Colonic mucosa (tissue), 4 donors: ENCODE measurements at places on chromosomes 2 and 18.

- no peak for DNase-seq
- no peak overlapping the region for H3K4me3 ChIP-seq
- H3K27me3 ChIP-seq: no peaks in the 10 kb centered on the region
- peaks cover 14% of the 10 kb centered on the region for H3K4me1 ChIP-seq
- no peak overlapping the region for H3K27ac ChIP-seq
Observed at GRCh38 chr2:231058761-231059550, 2.3 kb downstream of the PSMD1 start.

GRCh38 chr2:152468899-152469692 lies 134.1 kb downstream of the FMNL2 start:
- peak overlapping the region; percentile 82 for H3K27ac ChIP-seq
- DNase-seq: peak; percentile 46
- H3K4me1 ChIP-seq: peaks cover 4% of the 10 kb centered on the region
- H3K4me3 ChIP-seq: no peak overlapping the region
- H3K27me3 ChIP-seq: no peaks in the 10 kb centered on the region

DNA sequence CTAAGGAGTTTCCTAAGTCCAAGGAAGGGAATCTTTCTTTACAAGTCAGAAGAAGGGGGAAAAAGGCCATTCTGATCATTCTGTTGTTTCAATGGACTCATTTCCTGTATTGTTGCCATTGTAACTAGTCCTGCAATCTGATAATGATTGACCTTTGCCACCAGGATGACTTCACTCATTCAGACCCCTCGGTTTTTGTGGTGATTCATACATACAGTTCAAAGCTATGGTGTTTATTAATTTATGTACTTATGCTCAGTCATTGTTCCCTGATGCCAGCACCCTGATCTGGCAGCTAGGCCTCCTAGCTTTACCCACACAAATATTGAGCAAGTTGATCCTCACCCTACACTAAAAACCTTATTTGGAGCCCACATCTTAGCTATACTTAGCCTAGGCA lies 57.6 kb upstream of the ZNF519 start:
- H3K27me3 ChIP-seq: no peaks in the 10 kb centered on the region
- H3K36me3 ChIP-seq: no peaks in the 10 kb centered on the region
- H3K4me1 ChIP-seq: no peaks in the 10 kb centered on the region
- H3K4me3 ChIP-seq: no peak overlapping the region

DNA sequence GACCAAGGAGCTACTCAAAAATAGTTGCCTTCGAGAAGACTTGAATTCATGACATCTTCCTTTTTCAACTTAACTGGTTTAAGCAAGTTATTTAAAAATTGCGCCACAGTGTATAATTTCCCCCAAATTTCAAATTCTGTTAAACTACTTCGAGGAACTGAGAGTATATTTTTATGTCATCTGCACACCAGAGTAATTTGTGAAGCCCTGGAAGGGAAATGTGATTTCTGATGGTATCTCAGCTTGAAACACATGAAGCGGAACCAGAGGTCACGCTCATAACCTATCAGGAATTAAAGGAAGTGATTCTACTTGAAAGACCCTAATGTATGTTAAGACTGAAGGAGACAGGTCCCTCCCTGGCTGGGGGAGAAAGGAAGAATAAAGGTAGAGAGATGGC lies 33.9 kb upstream of the DARS1 start:
- H3K4me3 ChIP-seq: no peak overlapping the region
- no peak overlapping the region for H3K27ac ChIP-seq
- peaks cover 1% of the 10 kb centered on the region for H3K4me1 ChIP-seq
- DNase-seq: no peak
- H3K27me3 ChIP-seq: no peaks in the 10 kb centered on the region
- no peaks in the 10 kb centered on the region for H3K36me3 ChIP-seq

- H3K4me3 ChIP-seq: no peak overlapping the region
- H3K4me1 ChIP-seq: no peaks in the 10 kb centered on the region
- DNase-seq: peak; percentile 37
- H3K36me3 ChIP-seq: no peaks in the 10 kb centered on the region
- no peak overlapping the region for H3K27ac ChIP-seq
Observed at GRCh38 chr2:121699421-121700333, 37.0 kb downstream of the NIFK start.

DNA sequence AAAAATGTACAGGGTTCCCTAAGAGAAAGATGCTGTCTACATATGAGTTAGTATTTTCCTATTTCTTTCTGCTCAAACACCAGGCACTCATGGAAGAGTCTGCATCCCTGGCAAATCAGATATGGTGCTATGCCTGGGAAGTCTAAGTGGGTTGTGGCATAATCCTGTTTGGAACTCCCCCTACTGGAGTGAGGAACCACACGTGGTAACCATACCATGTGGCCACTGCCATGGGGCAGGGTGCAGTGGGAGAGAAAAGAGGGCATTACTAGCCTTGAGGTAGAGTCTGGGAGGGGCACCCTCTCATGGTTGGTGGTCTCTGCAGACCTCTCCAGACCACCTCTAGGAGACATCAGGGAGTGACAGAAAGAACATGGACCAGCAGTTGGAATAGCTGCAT lies 257.9 kb upstream of the ATP5MC3 start:
- no peaks in the 10 kb centered on the region for H3K27me3 ChIP-seq
- DNase-seq: no peak
- H3K36me3 ChIP-seq: no peaks in the 10 kb centered on the region
- H3K27ac ChIP-seq: no peak overlapping the region
- H3K4me3 ChIP-seq: no peak overlapping the region
- no peaks in the 10 kb centered on the region for H3K4me1 ChIP-seq

- H3K4me1 ChIP-seq: peaks cover 6% of the 10 kb centered on the region
- peaks cover 7% of the 10 kb centered on the region for H3K27me3 ChIP-seq
- no peaks in the 10 kb centered on the region for H3K36me3 ChIP-seq
- peak; percentile 90 for DNase-seq
Observed at GRCh38 chr2:111116843-111117597, 3.7 kb upstream of the BCL2L11 start.

DNA sequence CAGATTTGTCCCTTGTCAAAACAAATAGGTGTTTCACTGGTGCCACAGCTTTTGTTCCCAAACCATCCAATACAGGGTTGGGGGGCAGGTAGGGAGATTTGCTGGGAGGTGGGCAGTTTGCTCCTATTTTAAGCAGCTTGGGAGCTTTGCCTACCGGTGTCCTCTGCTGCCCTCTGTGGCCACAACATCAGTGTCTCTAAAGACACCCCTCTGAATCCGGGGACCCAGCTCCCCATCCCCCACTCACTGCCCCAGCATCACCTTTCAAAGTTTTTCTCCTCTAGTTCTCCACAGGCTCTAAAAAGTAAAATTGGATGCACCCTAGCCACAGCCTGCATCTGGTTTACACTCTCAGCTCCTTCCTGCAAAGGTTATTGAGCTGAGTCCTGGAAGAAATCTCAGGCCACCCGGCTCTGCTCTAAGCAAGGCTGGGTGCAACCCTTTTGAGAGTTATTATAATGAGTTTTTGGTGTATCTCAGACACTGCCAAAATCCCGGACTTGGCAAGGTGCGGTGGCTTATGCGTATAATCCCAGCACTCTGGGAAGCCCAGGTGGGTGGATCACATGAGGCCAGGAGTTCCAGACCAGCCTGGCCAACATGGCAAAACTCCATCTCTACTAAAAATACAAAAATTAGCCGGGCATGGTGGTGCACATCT lies 2.9 kb upstream of the EPAS1 start:
- H3K27me3 ChIP-seq: no peaks in the 10 kb centered on the region
- peaks cover 2% of the 10 kb centered on the region for H3K4me1 ChIP-seq
- no peaks in the 10 kb centered on the region for H3K36me3 ChIP-seq
- H3K27ac ChIP-seq: no peak overlapping the region

DNA sequence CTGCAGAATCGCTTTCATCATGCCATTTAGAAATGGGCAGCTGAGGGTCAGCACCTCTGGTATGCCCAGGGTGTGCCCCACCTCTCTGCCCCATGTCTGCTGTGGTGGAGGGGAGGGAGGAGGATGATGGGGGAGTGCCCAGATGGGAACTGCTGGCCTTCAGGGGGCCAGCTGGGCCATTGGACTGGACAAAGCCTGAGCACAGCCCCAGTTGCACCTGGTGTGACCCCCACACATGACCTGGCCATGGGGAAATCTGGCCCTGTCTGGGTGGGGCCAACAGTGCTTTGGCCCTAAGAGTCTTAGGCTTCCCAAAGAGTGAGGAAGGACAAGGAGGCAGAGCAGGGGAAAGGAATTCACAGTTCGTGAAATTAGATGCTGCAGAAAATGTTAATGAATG lies 44.1 kb downstream of the CTIF start:
- no peaks in the 10 kb centered on the region for H3K27me3 ChIP-seq
- no peak overlapping the region for H3K4me3 ChIP-seq
- no peaks in the 10 kb centered on the region for H3K4me1 ChIP-seq
- H3K27ac ChIP-seq: no peak overlapping the region
- no peak for DNase-seq
- H3K36me3 ChIP-seq: no peaks in the 10 kb centered on the region

- H3K4me1 ChIP-seq: no peaks in the 10 kb centered on the region
- no peak overlapping the region for H3K4me3 ChIP-seq
- no peak overlapping the region for H3K27ac ChIP-seq
- H3K27me3 ChIP-seq: no peaks in the 10 kb centered on the region
- no peak for DNase-seq
Observed at GRCh38 chr2:241891988-241892298, 22.4 kb downstream of the RTP5 start.

- no peak for DNase-seq
- H3K27ac ChIP-seq: no peak overlapping the region
- no peak overlapping the region for H3K4me3 ChIP-seq
- no peaks in the 10 kb centered on the region for H3K4me1 ChIP-seq
Observed at GRCh38 chr2:88024509-88024908, 8.2 kb upstream of the RNU2-63P start.

DNA sequence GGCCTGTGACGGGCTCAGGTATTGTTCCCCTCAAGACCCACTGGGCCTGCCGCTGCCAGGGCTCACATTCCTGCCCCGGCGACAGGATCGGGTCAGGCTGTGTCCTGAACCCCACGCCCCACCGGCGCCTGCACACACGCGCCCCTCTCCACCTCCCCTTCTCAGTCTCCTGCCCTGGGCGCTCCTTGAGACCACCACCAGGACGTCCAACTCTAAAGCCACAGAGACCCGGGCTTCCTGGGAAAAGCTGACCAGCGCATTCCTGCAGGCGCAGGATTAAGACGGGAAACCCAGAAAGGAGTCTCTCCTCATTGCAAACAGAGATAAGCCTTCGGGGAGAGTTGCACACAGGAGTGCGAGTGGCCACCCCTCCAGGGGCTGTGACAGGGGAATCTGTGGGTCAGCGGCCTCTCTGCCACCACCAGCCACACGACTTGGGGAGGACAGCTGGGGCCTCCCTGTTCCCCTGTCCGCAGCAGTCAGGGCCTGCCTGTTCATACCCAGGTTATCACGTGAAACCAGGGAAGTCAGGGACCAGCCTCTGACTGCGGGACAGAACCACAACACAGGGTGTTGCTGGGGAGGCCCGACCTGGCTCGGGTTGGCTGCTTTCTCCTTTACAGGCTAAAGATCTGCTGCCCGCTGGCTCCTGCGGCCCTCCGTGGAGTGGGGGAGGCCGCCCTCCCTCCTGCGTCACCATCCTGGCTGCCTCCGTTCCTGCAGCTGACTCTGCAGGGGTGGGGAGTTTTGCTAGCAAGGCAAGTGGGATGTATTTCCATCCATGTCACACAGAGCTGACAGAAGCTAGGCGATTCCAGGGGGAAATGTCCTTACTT lies 88.8 kb downstream of the ZCCHC2 start:
- DNase-seq: no peak
- no peaks in the 10 kb centered on the region for H3K4me1 ChIP-seq
- H3K36me3 ChIP-seq: no peaks in the 10 kb centered on the region

DNA sequence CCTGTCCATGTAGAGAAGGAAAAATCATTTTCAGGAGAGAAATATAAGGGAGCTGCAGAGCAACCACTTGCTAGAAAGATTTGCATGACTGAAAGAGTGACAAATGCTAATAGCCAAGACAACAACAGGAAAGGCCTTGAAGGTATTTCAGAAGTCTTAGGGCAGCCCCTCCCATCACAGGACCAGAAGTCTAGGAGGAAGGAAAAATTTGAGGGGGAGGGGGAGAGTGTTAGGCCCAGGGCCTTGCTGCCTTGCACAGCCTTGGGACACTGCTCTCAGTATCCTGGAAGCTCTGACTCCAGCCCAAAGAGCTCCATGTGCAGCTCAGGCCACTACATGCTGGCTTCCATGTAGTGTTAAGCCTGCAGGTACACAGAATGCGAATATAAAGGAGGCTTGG lies 266.9 kb downstream of the GLI2 start:
- no peaks in the 10 kb centered on the region for H3K27me3 ChIP-seq
- no peaks in the 10 kb centered on the region for H3K36me3 ChIP-seq
- H3K27ac ChIP-seq: no peak overlapping the region
- no peak overlapping the region for H3K4me3 ChIP-seq

- H3K36me3 ChIP-seq: no peaks in the 10 kb centered on the region
- H3K4me3 ChIP-seq: no peak overlapping the region
- no peak for DNase-seq
- no peak overlapping the region for H3K27ac ChIP-seq
- no peaks in the 10 kb centered on the region for H3K27me3 ChIP-seq
Observed at GRCh38 chr18:45991788-45992187, 24.7 kb upstream of the EPG5 start.

- DNase-seq: no peak
- no peak overlapping the region for H3K4me3 ChIP-seq
- H3K27ac ChIP-seq: no peak overlapping the region
- no peaks in the 10 kb centered on the region for H3K36me3 ChIP-seq
- no peaks in the 10 kb centered on the region for H3K27me3 ChIP-seq
Observed at GRCh38 chr18:76589866-76590265, 94.8 kb upstream of the ZNF516 start.

GRCh38 chr2:134772493-134773169 lies 53.8 kb upstream of the TMEM163 start:
- H3K27me3 ChIP-seq: no peaks in the 10 kb centered on the region
- H3K4me3 ChIP-seq: no peak overlapping the region
- no peak for DNase-seq

- peak overlapping the region; percentile 4 for H3K27ac ChIP-seq
- no peaks in the 10 kb centered on the region for H3K27me3 ChIP-seq
- H3K36me3 ChIP-seq: no peaks in the 10 kb centered on the region
- no peak for DNase-seq
Observed at GRCh38 chr2:70103531-70104061, 16.3 kb downstream of the PCBP1 start.

DNA sequence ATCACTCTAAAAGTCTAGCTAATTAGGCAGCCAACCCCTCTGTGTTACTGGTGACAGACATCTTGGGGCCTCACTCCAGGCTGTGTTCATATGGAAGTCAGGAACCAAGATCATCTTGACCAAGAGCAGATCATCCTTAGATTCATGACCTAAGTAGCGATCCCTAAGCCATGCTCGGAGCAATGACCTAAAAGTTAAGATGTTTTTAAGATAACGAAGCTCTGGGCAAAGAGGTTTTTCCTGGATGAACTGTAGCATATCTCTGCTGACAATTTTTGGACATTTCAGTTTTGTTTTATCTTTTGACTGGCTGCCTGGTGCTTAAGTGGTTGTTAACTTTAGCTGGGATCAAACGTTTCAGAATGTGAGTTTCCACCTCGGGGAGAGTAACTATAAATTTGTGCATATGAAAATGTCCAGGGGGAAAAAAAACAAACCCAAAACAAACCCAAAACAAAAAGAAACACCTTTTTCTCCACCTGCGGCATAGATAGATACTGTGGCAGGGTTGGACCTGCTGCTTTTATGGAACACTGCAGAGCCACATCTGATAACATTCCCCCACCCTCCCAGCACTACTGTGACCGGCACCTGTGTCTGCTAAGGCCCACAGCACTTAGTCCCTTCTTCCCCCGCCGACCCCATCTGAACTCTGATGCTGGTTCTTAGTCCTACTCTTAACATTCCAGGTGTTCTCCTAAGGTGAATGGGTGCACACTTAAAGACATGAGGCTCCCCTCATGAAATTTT lies 45.5 kb downstream of the EPAS1 start:
- no peak for DNase-seq
- no peak overlapping the region for H3K4me3 ChIP-seq
- no peaks in the 10 kb centered on the region for H3K36me3 ChIP-seq
- H3K4me1 ChIP-seq: no peaks in the 10 kb centered on the region
- H3K27me3 ChIP-seq: no peaks in the 10 kb centered on the region
